SHP77 treated with DMSO at 0.1 percent for 48 hours (cell line): ENCODE measurements at places on chromosomes 7 and 10.

DNA sequence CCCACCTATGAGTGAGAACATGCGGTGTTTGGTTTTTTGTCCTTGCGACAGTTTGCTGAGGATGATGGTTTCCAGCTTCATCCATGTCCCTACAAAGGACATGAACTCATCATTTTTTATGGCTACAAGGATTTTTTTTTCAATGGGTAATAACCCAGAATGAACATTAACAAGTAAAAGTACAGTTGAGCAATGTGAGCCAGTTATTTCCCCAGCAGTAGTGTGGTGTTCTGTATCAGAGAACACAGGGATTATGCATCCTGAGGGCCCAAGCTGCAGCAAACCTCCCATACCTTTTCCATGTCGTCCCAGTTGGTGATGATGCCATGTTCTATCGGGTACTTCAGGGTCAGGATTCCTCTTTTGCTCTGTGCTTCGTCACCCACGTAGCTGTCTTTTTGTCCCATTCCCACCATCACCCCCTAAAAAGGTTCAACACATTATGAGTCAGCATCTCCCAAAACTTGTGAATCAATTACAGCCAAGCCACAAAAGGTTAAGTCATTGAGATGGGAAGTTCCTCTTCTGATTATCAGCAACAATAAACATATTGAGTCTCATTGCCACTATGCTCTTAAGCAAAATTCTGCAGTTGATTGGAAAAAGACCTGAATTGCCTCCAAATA is 5.5 kb downstream of the ACTA2 start:
- DNase-seq: no peak

DNA sequence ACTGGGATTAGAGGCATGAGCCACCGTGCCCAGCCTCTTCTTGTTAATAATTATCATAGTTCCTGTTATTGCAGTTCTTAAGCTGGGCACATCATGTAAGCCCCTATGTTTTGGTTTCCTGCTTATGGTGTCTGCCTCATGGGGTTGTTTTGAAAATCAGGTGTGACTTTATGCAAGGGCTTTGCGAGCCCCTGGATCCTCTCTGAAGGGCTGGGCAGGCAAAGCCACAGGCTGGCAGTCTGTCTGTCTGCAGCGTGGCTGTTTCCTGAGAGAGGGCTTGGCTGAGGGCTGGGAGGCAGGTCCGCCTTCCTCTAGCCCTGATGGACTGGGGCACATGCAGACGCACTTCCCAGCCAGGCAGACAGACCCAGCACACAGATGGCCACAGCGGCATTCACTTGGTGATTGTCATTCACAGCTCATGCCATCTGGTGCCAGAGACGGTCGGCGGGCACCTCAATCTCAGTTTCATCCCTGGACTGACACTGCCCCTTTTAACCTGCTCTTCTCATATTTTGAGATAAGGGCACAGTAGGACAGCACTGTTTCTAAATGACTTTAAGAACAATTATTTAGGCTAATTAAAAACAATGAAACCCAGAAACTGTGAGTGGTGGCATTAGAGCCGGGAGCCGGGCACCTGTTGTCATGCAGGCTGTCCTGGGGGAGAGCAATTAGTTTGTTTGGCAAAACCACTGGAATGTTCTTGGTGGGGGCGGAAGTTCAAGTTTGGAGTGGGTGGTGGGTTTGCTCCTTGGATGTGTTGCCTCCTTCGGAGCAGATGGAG is 35.5 kb downstream of the RBM20 start:
- peak; percentile 16 for DNase-seq

DNA sequence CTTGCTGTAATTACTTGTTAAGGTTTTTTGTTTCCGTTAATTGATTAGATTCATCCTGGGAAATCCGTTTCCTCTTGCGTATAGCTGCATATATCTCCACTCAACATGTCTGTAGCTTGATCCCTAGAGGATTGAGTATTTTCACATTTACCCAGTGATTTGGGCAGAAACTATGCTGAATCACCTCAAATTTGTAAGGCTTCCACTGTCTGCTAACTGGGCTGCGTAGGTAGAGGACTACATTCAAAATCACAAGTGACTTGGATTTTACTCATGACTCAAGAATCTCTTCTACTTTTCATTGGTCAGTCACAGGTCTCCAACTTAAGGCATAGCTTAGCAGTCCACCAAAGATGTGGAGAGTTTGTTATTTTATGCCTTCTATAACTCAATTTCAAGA is 141.8 kb downstream of the POLR1F start:
- no peak for DNase-seq

DNA sequence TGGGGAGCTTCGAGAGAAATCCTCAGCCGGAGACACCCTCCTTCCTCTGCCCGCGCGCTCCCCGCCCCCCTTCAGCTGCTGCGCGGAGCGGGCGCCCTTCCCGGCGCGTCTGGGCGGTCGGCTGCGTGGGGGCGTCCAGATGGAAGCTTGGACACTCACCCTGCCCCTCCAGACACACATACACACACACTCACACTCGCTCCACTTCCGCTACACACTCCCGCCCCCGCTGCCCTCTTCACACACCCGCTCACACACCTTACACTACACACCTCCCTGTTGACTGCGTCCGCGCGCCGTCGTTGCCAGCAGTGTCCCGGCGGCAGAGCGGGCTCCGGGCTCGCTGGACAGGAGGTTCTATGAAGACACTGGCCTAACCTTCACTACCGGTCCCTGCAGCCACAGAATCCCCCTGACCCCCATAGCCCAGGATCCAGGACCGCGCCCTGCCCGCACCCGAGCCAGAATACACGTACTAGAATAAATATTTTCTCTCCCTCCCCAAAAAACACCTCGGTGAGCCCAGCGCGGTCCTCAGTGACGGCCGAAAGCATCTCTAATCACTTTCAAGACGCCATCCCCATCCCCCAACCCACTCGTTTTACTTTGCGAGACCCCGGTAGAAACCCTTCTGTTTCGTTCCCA is 1.1 kb upstream of the EGR2 start:
- no peak for DNase-seq

DNA sequence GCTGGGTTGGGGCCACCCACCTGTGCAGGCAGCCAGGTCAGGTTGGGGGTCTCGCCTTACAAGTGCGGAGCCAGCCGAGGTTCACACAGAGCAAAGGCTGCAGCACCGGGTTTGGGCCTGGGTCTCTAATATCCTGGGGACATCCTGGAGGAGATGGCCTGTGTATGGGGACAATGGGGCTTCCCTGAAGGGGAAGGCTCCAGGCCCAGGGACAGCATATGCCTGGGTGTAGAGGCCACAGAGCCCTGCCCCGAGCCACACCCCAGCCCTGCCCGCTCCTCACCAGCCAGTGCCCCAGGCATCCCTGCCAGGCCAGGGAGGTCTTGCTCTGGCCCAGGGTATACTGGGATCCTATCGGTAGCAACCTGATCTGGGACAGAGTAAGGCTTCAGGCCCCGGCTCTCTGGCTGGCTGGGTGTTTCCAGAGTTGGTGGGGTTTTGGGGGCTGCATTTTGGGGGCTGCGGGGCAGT is 9.1 kb downstream of the TTYH3 start:
- no peak for DNase-seq

- no peak for DNase-seq
These were observed 495.4 kb downstream of the GFRA1 start for GRCh38 chr10:115777646-115778045.

- no peak for DNase-seq
These were observed 53.1 kb upstream of the CPXM2 start for GRCh38 chr10:123944661-123945060.

- no peak for DNase-seq
These were observed 36.9 kb upstream of the FAM20C start for GRCh38 chr7:155469-155900.

DNA sequence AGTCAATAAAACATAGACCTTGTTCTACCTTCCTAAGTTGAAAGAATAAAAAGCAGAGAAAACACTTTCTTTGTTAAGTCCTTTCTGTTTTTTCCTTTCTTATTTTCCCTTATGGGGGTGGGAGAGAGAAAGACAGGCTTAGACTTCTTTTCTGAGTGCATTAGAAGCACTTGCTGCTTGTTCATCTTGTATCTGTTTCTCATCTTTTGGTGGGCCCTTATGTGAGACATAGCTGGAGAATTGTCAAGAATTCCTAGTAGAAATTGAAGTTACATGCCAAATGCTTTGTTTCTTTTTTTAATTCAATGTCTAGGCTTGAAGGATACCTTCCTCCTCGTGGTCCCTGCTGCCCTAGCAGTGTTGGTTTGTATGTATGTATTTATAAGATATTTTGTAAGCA is 6.7 kb downstream of the EIF4EBP2 start:
- DNase-seq: no peak

- peak; percentile 44 for DNase-seq
These were observed 21.0 kb upstream of the GNA12 start for GRCh38 chr7:2864999-2865670.

DNA sequence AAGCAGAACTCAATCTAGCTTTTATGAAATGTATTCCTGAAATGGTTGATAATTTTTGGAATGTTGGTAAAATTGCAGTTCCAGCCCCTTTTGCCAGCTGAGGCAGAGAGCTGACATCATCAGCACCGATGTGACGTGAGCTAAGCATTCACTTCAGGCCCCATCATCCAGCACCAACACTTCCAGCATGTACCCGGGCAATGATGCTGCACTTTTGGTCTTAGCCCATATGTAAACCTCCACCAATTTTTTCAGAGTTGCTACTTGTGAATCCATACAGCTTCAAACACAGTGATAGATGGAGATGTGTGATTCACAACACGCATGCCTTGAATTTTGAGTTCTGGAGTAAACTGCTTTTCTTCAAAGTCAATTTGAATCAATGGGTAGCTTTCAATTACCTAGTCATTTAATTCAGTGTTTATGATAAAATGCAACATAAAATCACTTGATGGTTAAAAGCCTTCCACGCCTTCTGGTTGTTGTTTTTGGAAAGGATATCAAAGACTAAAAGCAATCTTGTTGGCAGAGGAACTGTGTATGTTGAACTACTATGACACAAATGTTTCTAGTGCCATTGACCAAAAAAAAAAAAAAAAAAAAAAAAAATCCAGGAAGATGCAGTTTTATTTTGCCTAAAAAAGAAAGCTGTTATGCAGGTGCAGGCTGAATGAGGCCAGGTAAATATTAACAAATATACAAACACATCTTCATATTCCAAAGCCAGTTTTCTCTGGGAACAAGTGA is 73.9 kb downstream of the NRP1 start:
- DNase-seq: no peak

- DNase-seq: no peak
These were observed 10.2 kb upstream of the REPIN1 start for GRCh38 chr7:150358433-150358832.

DNA sequence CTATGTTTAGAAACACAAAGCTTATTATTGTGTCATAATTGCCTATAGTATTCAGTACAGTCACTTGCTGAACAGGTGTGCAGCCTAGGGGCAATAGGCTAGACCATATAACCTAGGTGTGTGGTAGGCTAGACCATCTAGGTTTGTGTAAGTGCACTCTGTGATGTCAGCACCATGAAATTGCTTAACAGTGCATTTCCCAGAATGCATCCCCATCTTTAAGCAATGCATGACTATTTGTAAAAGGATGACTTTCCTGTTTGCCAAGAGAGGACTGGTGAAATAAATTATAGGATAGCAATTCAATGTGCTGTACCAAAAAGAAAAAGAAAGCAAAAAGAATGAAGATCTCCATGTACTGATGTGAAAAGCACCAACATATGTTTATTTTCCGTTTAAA is 288.7 kb upstream of the AUTS2 start:
- no peak for DNase-seq

DNA sequence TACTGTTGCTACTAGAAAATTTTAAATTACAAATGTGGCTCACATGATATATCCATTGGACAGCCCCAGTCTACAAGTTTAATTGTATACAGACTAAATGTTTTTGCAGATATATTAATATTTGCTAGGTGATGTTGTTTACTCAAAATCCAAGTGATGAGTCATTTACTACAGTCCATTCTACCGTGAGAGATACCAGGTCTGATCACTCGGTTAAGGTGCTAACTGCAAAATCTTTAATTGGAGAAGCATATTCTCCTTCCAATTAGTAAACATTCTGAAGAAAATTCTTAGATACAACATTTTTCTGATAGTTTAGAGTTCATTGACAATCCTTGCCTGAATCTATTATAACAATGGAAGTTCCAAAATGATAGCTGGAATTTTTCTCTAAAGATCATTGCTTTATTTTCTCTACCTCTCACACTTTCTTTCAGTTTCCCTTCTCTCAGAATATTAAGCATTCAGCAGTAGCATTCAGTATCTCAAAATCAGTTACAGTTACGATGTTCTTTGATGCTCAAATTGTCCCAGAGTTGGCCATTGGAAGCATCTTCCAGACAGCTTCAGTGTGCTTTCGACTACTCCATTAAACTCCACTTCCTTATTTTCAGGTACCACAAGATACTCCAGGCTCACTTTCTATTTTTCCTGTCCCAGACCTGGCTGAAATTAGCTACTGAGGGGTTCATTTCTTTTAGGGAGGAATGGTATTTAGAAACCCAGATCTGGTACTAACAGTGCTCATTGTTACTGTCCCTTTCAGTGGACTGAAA is 2.3 kb downstream of the ABCB1 start:
- no peak for DNase-seq

- DNase-seq: no peak
These were observed 30.9 kb downstream of the GRID2IP start for GRCh38 chr7:6520163-6520981.

DNA sequence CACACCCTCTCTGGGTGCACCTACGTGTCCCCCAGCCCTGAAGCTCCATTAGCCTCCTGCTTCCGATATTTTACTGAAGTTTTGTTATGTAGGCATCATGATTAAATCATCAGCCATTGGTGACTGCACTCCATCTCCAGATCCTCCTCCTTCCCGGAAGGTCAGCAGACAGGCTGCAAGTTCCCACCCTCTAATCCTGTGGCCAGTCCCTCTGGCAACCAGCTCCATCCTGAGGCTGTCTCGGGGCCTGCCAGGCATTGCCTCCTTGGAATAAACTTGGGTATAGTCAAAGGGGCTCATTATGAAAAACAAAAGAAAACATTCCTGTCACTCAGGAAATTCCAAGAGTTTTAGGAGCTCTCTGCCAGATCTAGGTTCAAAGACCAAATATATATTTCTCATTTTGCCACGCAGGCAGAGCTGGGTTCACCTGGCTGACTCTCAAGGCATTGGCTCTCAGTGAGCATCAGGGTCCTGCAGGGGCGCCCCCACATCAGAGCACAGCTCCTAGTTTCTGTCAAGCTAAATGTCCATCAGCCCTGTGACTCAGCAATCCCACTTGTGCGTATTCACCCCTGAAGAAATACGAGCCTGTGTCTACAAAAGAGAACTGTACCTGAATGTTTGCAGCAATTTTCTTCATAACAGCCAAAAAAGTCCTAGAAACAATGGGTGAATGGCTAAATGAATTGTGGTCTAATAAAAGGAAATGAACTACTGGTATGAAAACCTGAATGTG is 27.4 kb upstream of the TMEM72 start:
- no peak for DNase-seq

DNA sequence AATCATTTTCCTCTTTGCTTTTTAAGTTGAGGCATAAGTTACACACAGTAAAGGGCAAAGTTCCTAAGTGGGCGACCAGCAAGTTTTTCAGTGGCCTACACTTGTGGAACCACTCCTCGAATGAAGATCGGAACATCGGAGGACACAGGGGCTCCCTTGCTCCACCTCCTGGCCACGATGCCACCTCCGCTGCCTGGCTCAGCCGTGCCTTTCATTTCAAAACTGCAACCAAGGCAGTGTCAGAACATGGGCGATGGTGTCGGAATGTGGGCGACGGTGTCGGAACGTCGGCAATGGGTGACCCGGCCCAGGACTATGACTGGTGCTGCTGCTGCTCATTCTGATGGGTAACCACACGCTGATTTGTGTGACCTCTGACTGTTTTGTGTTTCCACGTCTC is 9.6 kb upstream of the VIPR2 start:
- DNase-seq: no peak

GRCh38 chr10:34985823-34986222 is 104.3 kb downstream of the CUL2 start:
- peak; percentile 1 for DNase-seq

- DNase-seq: no peak
These were observed 1.2 kb upstream of the ADD3 start for GRCh38 chr10:110006358-110007160.
